Ascending aorta (tissue), 2 donors: ENCODE measurements at places on chromosomes 5 and 9.

DNA sequence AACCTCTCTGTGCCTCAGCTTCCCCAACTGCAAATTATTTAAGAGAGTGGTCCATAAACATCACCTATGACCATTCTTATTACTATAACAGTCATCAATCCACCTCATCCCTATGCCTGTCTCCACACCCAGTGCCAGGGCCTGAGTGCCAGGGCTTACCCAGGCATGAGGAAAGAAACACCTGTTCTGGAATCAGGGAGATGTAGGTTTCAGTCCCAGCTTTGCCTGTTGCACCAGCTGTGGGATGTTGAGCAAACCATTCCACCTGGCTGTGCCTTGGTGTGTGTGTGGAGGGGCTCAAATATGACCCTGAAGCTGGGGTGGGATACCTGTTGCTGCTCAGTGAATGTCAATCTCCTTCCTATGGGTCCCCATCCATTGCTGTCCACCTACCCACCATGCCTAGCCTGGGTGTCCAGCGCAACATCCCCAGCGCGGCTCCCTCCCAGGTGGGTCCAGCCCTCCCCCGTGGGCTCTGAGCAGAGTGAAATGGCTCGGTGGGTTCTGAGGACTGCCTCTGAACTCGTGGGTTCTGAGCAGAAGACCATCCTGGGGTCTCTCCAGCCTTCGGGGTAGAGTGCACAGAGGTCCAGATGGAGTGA, 16.3 kb downstream of the AKNA start:
- no peak for DNase-seq

DNA sequence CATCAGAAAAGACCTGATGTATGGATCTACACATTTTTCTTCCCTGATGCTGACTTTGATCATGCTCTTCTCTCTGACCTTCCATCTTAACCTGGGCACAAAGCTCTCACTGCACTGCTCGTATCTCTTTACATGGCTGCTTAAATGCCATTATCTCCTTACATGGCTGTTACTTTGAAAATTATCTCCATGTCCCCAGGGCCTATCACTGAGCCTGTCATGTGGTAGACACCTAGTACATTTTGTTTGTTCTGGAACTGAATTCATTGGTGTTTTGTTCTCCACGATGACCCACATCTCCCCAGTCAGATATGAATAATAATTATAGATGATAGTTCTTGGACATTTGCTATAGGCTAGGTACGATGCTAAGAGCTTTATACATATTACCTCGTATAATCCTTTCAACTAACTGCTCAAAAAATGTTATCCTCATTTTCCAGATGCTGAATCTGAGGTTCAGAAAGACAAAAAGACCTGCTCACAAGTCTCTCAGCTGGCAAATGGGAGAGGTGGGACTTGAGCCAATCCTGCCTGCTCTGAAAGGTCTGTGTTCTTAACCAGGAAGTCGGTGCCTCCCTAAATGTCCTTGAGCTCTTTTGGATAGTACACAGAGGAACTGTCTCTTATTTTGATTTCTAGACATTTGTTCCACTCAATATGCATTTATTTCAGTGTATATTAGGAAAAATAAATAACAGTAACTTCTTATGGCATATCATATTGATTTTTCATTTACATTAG, 9.8 kb upstream of the CPEB4 start:
- DNase-seq: no peak

DNA sequence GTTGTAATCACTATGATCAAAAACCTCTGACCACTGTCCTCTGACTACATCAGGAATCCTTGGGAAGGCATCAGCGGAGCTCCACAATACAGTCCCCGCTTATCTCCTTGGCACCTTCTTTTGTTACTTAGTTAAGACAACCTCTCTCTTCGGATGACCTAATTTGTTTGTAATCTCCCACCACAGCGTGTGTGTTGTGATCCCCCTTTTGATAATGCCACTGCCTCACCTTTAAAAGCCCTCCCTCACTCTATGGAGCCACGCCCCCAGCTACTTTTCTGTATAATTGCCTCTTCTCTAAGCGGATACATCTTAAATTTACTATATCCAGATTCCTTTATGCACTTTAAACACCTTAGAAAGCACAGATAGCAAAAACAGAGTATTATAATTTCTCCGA, 35.9 kb downstream of the OR2Y1 start:
- DNase-seq: no peak

DNA sequence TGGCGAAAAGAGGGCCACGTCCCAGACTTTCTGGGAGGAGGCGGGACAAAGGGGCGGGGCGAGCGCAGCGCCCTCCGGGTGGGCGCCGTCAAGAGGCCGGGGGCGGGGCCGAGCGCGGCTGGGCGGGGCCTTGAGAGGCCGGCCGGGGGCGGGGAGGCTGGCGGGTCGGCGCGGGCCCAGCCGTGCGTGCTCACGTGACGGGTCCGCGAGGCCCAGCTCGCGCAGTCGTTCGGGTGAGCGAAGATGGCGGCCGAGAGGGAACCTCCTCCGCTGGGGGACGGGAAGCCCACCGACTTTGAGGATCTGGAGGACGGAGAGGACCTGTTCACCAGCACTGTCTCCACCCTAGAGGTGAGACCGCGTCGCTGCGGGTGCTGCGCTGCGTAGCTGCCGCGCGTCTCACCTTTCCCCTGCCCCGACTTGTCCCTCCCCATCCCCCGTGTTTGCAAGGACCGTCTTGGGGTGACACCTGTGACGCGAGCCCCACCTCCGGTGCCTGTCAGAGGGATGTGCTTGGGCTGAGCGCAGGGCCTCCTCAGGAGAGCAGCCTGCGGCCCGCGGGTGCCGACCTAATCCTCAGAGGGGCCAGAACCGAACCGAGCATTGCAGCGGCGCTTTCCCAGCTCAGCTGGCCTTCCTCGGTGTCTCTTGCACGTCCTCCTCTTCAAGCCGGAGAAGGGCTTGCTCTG, at the start of gene SNX2:
SNX2 (plus strand) TSS at position 220 of the 689 bp plus-strand sequence; CDS start at position 244, 24 bp downstream.
- peak; percentile 97 for DNase-seq

GRCh38 chr5:179143446-179143845, 83.3 kb downstream of the ZNF354C start:
- no peak for DNase-seq

DNA sequence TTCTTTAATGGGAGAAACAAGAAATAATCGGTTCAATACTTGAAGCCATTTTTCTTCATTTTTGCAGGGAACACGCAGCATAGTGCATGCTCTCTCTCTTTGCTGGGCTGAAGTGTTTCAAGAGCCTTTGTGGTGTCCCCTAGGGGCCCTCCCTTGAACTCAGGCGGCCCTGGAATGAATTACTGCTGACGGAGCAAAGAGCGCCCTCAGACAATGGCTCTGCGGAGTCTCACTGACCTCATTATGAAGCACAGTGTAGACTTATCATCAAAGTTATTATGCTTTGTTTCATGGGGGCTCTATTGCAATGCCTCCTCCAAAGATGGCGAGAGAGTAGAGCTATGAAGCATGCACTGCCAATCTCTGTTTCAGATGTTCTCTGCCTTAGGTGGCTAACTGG, 64.8 kb upstream of the ADCY2 start:
- no peak for DNase-seq

DNA sequence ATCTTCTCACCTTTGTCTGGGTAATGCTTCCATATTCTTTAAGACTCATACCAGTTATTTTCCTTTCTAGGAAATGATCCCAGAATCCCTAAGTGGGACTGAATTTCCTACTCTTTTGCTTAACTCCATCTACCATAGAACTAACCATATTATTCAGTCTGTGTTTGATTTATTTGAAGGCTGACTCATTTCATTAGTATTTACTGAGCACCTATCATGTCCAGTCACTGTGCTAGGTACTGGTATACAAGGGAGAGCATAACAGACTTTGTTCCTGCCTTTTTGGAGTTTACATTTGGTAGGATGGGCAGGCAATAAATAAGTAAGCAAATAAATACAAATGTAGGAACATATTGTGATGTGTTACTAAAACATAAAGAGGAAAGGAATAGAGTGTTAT, 4.3 kb downstream of the NPR2 start:
- DNase-seq: no peak

DNA sequence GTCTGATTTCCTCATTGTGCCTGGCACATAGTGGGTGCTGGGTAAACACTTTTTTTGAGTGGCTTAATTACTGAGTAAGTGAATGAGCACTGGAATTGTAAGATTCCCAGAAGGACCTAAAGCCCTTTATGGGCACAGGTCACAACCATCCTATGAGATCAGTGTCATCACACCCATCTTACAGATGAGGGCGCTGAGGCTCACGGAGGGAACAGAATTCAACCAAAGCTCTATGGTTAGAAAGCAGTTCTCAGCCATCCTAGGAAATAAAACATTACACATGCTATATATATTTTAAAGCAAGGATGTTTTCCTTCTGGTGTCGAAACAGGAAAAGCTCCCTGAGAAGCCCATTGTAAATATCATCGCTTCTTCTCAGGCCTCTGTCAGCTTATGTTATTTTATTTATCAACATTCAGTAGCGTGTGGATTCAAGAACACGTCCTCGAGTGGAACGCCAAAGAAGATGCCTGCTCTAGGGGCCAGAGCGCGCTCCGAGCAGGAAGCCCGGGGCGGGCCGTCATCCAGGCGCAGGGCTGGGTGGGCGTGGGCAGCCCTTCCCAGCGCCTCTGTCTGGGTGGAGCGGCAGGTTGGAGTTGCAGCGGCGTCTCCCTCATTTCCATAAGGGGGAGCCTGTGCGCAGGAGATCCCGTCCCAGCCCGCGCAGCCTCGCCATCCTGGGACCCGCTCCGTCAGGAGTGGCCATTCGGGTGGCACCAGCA, 155.8 kb upstream of the SMIM23 start:
- no peak for DNase-seq

DNA sequence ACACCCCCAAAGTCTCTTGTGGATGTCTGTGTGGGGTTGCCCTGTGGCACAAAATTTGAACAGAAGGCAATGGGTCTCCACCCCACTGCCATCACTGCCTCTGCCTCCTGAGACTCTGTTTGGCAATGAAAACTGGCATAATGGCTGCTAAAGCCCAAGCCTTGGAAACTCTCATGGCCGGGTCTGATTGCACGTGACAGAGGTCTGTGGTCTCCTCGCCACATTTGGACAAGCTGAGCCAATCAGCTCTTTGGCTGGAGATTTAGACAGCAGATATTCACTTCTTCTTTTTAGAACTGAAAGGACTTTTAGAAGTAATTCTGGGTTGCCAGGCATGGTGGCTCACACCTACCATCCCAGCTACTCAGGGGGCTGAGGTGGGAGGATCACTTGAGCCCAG, 5.5 kb downstream of the GGTA1 start:
- DNase-seq: no peak

- no peak for DNase-seq
Measured at GRCh38 chr9:18365651-18366050, 108.3 kb upstream of the ADAMTSL1 start.

DNA sequence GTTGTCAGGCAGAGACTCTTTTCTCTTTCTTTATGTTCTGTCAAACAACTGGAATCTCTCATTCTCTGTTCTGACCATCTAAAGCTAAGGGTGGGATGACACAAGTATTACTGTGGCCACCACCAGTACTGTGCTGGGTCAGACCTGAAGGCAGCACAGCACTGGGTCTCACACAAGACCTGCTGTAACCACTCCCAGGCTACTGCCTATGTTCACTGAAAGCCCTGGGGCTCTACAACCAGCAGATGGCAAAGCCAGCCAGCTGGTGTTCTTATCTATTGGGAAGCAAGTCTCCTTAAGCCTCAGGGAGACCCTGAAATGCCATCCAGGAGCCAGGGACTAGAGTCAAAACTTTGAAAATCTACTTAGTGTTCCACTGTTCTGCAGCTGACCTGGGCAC, 189.5 kb downstream of the SLCO4C1 start:
- DNase-seq: no peak

DNA sequence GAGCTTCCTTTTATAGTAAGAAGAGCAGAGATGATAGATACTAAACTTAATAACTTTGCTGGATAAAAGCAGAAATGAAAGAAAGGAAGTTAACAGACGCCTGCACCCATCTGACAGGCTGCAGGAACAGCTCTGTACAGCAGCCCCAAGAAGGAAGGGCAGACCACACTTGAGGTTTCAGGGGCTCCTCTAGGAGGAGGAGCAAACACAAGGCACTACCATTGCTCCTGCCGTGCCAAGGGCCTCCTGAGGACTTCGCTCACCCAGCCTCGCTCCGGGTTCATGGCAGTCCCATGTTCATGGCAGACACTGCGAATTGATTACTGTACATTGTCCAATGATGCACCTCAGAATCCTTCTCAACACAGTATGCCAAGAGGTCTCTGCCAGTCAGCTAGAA, 85.1 kb downstream of the AMBP start:
- no peak for DNase-seq
